Posterior vena cava (tissue), 2 donors: ENCODE measurements at places on chromosomes 6 and 20. TPM values are rescaled to one million over a fixed set of nuclear protein-coding genes. Genes with fewer than 3 reads are reported as not detected.

Gene UNC5CL
- total RNA-seq: 0.52 TPM

GRCh38 chr20:5220321-5221060, 93.7 kb downstream of the CDS2 start:
- no peak for DNase-seq

Gene ELOVL2
- total RNA-seq: 0.38 TPM

Gene TFAP2C
- 0.23 TPM for total RNA-seq

DNA sequence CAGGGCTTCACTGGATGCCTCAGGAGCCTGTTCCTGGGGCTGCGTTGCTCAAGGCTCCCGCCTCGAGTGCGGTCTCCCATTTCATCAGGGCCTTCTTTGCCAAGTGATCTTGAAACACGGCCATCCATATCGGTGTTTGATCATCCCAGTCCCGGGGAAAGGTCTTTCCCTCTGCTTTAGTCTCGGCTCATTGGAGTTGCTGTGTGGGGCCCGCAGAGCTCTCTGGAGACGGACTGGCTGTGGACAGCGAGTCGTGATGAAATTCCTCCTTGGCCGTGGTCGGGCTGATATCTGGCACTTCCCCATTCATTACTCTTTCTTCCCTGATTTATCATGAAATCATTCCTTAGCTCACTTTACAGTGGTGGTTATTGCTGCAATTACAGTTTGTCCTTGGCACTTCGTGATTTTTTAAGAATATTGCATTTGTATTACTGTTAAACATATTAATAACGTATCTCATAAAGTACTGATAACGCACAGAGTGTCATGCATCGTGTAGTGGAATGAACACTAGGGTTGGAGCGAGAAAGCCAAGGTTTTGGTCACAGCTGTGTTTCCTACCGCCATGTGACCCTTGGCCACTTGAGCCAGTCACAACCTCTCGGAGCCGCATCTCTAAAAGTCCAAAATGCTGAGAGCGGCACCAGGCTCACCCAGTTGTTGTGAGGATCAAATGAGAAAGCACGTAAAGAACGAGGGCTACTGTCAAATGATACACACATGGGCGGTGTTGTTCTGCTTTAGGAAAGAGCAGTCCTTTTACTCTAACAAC, 71.8 kb downstream of the MTHFD1L start:
- peak; percentile 91 for DNase-seq

DNA sequence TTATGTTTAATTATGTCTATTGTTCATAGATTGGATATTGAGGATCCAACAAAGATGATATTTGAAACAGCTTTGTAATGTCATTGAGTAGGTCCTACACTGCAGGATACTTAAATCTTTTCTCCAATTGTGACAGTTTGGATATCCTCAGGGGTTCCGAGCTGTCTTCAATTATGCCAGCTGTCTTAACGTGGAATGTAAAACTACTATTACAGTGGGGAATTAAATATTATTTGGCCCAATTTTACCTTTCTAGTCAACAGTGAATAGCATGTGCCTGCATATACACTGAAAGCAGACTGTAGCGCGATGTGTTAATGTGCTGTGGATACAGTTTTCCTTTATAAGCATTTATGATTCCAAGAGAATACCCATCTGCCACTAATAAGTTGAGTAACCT, 156.9 kb downstream of the GRIK2 start:
- no peak for DNase-seq

DNA sequence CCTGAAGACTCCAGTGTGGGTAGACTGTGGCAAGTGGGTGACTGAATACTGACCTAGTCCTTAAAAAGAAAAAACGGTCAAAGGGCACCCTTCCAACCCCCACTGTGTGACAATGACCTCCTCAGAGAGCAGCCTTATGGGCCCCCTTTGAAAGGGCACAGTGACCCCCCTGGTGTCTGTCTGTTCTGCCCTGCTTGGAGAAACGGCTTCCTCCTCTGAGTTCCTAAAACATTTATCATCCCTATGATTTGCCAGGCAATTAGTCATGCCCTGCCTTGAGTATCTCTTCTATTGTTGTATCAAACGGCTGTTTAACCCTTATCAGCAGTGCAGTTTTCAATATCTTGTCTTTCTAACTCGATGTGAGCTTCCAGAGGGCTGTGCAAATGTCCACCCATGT, 21.0 kb upstream of the STX16 start:
- no peak for DNase-seq

Gene SAMD3
- total RNA-seq: 2.6 TPM

Gene YTHDF1
- 25.7 TPM for total RNA-seq

Gene MOCS3
- total RNA-seq: 3.5 TPM

Gene KCNK15
- 4.5 TPM for total RNA-seq

DNA sequence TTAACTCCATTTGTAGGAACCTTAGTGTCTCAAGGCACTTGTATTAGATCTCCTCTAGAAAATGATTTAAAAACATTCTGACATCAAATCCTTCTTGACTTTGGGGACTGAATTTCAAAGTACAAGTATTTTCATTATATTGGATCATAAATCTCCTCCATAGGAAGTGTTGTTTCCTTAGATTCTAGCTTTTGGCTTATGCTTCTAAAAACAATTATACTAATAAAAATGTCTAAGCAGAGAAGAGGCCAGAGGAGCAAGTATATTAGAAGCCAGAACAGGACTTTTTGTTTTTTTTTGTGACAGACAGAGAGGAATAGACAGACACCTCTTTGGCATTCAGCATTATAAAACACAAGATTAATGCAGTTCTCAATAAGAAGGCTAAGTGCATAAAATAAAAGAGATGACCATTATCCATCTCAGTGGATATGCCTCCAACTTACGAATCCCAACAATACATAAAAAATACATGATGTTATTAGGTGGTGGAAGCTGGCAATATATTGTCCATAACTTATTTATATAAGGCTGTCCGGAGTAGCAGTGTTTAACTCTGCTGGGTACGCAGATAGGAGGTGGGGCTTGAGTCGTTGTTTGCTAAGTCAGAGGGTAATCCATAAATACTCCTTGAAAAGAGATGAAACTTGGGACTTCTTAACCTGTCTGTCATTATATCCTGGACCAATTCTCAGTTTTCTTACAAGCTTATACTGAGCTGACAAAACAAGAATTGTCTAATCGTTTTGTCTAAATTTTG, 31.9 kb upstream of the NOX3 start:
- no peak for DNase-seq

- peak; percentile 86 for DNase-seq
These were observed 151.7 kb upstream of the AKAP12 start for GRCh38 chr6:151087861-151088598.

DNA sequence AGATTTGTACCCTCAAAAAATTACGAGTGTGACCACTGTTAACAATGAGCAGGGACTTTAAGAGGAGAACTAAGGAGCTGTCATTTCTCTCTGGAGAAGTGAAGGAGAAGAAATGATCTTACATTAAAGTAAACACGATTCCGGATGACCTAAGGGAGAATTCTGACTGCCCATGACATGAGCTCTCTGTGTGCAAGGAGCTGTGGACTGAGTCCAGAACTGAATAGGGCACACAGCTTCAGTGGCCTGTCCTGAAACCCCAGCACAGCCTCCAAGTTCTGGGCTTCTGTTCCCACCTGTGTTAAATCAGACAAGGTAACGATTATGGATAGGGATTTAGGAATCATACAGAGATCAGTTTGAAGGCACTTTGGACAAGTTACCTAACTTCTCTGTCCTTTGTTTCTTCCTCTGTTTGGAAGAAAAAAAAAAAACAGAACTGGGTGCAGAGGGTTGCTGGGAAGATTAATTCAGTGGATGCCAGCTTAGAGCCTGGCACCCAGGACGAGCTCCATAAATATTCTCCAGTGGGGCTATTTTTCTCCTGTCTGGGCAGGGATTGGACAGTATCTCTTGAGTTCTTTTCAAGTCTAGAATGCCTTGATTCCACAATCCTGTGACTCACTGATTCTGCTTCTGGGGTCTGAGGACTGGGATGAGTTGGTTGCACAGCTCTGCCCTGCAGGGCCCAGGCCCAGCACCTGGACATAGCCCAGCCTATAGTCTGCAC, 65.7 kb downstream of the MRPL14 start:
- no peak for DNase-seq

DNA sequence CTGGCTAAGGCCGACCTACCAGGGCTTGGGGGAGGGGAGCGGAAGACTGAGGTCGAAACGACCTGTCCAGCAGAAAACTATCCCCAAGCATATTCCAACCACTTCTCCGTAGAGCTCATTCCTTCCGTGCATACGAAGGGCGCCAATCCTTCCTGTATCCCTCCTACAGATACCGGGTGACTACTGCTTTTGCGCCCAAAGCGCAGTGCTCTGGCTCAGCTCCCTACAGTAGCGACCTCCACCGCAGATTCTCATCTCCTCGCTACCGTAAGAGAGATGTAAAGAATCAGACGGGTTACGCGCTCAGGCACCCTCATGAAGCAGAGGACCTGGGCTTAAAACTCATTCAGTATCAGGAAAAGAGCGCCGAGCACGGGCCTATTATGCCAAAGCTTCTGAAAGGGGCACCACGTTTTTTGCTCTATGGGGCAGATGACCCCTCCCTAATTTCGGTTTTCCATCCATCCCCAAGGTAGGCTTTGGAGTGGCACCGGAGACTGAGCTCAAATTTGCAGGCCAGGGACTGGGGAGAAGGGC, 563 bp upstream of the NNAT start:
- no peak for DNase-seq

Gene PTCHD4
- 1.6 TPM for total RNA-seq

GRCh38 chr6:52499681-52500236, 77.1 kb downstream of the TRAM2 start:
- DNase-seq: no peak

DNA sequence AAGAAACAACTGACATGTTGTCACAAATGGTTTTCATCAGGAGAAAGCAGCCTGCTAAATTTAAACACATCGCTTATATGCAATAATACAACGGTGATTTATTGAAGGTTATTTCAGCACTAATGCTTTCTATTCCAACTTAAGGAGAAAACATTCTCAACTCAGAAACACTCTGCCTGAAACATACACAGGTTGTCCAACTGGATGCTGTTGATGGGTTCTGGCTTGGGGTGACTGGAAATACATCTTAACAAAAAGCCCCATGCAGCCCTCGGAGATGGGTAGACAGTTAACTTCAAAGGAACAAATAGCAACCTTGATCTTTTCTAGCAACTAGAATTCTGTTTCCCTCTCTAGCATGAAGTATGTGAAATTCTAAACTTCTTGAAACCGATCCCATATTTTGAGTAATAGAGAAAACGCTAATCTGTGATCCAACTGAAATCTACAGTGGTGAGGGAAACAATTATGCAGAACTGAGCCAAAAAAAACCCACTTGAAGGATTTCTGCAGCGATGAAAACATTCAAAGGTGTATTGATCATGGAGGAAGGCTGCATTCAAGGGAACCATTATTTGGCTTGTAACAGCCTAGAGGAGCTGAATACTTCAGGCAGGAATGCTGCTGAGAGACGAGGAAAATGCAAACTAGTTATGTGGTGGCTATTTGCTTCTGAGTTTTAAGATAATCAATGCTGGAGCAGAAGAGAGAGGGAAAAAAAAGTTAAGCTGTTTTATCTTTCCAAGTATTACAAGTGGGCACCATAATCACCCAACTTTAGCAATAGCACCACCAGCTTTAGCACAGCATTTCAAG, 6.9 kb downstream of the ZMYND8 start:
- no peak for DNase-seq

DNA sequence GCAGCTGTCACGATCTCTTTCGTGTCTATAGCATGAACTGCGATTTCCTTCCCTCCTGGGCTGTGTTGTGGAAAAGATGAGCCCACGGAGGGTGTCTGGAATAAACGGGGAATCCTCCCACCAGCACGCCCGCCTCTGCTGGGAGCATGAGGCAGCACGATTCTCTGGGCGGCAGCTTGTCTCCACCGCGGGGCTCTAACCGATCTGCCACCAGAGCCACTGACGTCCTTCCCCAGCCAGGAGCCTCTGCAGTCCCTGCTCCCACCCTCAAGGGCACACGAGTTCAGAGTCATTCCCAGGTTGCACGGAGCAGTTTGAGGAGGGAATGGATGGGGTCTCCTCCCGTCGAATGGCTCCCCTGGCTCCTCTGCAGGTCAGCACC, 197.6 kb downstream of the DLL1 start:
- peak; percentile 56 for DNase-seq

DNA sequence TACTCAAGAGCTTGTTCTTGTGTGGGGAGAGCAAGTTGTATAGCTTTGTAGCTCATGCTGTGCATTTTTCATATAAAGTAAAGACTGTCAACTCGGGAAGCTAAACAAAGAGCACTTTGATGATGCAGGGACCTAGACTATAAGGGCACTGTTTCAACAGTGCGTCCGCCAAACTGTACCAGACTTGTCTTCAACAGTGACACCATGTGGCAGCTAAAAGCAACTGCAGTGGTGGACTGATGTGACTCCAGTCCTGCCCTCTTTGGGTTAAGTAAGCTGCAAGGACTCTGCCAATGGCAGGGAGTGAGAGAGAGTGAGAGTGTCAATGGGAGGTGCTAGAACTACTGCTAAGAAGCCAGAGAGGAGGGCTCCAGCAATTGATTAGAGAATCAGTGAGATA, 48.1 kb upstream of the MC3R start:
- no peak for DNase-seq

- no peak for DNase-seq
These were observed 14.2 kb upstream of the HLA-DRB1 start for GRCh38 chr6:32603888-32604287.

DNA sequence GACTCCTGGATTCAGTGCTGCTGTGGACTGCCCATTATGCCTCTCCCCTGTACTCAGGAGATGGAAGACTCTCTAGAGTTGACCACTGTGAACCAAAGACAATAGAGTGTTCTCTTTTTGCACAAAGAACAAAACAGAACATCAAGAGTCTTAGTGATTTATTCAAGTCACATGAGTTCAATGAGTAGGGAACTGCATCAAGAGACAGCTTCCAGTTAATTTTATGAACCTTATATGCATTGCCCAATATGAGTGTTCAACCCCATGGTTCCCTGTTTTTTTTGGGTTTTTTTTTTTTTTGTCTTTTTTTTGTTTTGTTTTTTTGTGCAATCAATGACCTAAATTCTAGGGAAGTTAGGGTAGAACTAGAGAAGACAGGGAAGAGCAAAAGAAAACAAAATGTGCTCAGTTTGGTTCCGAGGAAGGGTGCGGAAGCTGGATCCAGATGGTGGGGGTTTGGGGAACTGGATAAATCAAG, 224.3 kb downstream of the MAFB start:
- no peak for DNase-seq

- DNase-seq: no peak
These were observed 41.8 kb downstream of the TIAM2 start for GRCh38 chr6:155036907-155037306.

GRCh38 chr20:2285613-2286012, 10.2 kb upstream of the TGM3 start:
- DNase-seq: no peak

DNA sequence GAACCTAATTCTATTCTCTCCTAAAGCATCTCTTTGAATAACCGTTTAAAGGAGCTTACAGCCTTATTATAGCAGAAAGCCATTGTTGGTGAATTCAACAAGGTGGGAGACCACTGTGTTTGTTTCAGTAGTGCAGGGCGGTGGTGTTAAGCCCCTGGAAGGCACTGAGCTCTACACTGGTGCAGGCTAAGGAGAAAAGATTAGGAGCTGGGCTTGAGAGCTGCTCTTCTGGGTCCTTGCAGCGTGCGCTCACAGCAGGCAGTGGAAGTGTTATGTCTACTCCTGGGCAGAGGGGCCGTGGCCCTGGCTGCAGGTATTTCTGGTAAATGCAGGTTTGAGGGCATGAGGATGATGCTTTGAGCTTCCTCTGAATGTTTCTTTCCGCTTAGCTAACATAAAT, 361.2 kb downstream of the RNF144B start:
- no peak for DNase-seq

Gene HLA-DQB1
- total RNA-seq: 13.8 TPM

Gene HCK
- 26.9 TPM for total RNA-seq

GRCh38 chr20:62659488-62660239, 17.4 kb downstream of the SLCO4A1 start:
- DNase-seq: no peak

- peak; percentile 15 for DNase-seq
These were observed 15.3 kb downstream of the POLR1C start for GRCh38 chr6:43532201-43532600.
